ENCODE measurements at places on chromosomes 6 and 20.

DNA sequence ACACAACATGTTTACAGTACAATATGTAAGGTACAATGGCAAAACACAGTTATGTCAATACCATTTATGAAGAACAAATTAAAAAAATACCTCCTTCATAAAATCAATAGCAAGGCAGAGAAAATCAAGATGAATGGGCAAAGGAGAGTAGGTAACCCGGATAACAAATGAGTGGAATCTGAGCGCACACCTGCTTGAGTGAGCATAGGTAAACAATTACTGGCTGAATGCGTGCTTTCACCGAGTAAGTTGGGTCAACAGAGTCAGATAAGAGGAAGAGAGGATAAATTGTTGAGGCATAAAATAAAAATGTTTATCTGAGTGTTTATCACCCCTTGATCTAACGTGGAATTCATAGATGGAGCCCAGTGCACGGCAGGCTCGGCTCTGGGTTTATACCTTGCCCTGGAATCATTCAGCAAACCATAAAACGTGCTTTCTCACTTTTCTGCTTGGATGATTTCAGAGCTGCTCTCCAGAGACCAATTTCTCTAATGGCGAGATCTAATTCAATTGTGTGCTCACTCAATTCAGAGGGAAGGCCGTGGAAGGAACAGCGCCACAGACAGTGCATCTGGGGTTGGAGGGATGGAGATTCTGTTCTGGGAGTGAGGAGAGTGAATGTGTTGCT lies 224.8 kb upstream of the MAP3K7 start:
- no peak for DNase-seq

GRCh38 chr6:36355819-36356218 lies 19.1 kb upstream of the BNIP5 start:
- no peak for DNase-seq

DNA sequence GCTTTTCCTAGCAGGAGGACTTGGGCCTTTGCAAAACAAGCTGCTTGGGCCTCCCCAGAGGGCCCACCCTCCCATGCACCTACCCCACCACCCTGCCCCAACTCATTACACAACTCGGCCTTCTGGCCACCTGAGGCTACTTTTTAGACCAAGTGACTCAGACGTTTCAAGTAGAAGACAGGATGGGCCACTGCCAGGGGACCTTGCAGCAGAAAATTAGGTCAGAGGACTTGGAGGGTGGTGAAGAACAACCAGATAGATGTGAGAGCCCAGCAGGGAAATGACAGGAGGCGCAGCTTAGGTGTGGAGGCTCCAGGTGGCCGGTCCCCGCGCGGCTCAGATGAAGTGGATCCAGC lies 1.4 kb downstream of the PPP1R3D start:
- DNase-seq, result no peak

GRCh38 chr20:10595266-10595665 lies 78.5 kb downstream of the JAG1 start:
- no peak for DNase-seq

- DNase-seq, result no peak
These were observed 33.9 kb upstream of the PRSS16 start for GRCh38 chr6:27213544-27214125.

- DNase-seq, result no peak
These were observed 55.8 kb downstream of the ERMARD start for GRCh38 chr6:169807229-169807628.

DNA sequence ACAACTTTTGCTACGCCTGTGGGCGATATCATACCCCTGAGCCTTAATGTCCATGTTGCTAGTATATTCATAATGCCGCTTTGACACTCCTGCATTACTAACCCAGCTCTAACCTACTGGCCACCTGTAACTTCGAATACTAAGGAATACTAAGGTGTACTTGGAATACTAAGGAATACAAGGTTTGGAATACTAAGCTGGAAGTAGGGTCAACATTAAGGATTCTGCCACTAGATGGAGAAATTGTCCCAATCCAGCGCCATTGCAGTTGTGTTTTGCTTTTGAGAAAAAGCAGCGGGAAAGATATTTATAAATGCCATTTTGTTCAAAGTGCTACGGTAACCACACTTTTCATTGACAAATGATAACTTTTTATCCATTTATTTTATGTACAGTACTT lies 10.7 kb downstream of the TBXT start:
- DNase-seq, result no peak

DNA sequence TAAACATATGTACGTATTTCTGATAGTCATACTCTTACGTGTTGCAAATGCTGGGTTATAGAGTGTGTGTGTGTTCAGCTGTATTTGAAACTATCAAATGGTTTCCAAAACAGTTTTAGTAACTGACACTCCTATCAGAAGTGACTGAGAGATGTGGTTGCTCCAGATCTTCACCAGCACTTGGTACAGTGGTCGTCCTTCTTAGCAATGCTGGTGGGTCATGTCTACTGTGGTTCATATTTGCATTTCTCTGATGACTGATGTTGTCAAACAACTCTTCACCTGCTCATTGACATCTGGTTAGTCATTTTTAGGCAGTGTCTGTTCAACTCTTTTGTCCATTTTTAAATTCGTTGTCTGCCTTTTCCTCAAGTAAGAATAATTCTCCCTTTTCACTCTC lies 259.3 kb downstream of the KIF16B start:
- DNase-seq, result no peak

GRCh38 chr6:161272635-161273273 lies 1.1 kb downstream of the AGPAT4 start:
- no peak for DNase-seq

DNA sequence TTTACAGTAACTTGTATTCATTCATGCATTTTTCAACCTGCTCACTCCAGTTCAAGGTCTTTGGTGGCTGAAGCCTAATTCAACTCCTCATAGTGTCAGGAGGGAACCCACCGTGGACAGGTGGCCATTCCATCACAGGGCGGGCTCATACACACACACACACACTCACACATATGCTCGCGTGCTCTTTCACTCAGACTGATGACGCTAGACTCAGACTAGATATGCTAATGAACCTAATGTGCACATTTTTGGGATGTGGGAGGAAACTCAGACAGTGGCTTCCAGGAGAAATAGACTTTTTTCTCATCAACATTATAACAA lies 56.7 kb downstream of the TRIM27 start:
- DNase-seq, result no peak

DNA sequence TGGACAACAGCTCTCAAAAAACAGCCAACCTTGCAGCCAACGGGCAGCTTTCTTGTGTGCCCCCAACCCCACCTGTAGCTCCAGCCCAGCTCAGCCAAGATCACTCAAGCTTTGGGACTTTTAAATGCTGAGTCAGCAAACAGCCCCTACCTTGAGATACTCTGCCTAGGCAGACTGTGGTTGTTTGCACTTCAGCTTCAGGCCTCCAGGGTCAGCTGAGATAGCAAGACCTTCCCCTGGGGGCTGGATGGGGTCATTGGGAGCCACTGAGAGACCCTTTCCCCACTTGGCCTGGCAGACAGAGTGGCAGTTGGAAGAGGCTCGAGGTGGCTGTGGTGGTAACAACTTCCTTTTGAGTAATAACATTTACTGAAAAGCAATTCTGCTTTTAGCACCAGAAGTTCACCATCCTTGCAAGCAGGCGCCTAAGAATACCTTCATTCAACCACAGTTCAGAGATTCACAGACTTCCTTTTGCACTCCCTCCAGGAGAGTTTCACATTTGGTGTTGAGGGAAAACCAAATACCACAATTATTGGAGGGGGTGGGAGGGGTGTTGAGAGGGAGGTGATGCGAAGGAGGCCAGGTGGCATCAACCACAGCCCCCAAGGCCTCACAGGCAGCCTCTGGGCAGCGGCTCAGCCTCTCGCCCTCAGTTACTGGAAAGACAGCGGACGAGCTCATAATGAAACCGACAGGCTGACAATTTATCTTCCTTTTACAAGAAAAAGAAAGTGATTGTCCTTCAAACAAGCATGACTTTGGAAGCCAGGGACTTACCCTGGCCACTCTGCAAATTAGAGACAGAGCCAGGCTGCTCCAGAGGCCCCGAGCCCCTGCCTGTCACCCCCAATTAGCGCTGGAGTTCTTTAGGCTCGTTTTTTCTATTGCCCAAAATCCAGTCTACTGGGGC lies 148.1 kb downstream of the CEBPB start:
- no peak for DNase-seq

DNA sequence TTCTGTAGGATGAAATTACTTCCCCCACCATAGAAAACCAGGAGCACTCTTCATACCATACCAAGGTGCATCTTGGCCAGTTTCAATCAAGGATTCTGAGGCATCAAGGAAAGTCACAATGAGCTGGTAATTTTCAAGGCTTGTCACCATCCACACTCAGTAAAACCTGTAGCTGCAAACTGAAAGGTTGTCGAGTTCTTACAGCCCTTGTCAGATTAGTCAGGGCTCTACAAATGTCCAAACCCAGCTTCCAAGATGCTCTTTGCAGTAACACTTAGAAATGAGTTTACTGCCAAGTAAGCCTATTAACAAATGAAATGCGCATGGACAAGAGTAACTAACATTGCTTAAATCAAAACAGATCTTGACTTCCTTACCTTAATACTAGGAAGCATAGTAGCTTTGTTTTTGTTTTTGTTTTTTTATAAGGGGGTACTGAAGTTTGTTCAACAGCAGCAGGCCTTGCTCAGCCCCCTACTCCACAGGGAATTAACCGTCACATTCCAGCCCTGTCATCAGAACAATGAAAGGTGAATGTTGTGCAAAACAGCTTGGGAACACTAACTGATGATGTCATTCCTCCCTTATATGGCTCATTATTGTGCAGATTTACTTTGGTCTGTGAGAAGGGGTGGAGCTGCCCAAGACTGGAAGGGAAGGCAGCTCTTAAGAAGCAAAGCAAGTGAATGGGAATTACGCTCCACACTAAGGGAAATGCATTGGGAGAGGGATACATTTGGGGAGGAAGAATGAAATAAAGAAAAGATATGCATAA lies 49.9 kb upstream of the TMEM30A start:
- no peak for DNase-seq

DNA sequence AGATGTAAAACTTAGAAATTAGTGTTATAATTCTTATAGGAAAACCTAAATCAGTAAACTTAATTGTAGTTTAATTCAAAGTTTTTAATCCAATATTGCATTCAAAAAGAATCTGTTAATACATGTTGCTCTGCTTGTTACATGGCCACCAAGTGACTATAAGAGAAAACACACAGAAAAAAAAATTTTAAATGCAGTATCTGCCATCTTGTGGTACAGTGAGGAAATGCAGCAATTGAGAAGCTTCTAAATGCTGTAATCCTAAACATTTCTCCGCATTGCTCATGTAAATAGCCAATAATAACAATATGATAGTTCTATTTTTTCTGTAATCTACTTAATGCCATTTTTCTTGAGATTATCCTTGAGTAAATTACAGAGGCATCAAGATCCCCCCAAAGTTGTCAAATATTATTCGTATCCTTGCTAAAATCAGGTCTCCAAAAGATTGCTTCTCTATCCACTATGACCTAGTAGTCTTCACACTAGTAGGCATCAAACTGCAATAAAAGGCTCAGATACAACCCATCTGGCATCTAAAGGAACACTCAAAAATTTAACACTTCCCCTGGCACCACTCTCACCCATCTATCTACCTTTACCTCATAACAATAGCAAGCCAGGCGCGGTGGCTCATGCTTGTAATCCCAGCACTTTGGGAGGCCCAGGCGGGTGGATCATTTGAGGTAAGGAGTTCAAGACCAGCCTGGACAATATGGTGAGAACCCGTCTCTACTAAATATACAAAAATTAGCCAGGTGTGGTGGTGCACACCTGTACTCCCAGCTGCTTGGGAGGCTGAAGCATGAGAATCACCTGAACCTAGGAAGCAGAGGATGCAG lies 34.6 kb downstream of the HDAC2 start:
- peak; percentile 34 for DNase-seq

DNA sequence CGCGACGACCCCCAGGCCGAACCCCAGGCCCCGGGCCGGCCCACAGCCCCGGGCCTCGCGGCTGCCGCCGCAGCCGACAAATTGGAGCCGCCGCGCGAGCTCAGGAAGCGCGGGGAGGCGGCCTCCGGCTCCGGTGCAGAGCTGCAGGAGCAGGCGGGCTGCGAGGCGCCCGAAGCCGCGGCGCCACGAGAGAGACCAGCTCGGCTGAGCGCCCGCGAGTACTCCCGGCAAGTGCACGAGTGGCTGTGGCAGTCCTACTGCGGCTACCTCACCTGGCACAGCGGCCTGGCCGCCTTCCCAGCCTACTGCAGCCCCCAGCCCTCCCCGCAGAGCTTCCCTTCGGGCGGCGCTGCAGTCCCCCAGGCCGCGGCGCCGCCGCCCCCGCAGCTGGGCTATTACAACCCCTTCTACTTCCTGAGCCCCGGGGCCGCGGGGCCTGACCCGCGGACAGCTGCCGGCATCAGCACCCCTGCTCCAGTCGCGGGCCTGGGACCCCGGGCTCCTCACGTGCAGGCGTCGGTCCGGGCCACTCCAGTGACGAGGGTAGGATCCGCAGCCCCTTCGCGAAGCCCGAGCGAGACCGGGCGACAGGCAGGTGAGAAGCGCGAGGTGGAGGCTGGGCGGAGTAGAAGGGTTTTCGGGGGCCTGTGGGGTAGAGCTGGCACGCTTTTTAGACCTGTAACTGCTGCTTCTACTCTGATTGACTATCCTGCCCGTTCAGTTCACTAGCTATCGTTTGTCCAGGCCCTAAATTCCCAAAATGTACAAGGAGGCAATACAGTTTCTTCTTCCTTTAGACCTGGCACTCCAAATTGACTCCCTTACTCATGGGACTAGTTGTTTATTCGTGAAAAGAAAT lies 654 bp downstream of the FAM8A1 start:
- no peak for DNase-seq

DNA sequence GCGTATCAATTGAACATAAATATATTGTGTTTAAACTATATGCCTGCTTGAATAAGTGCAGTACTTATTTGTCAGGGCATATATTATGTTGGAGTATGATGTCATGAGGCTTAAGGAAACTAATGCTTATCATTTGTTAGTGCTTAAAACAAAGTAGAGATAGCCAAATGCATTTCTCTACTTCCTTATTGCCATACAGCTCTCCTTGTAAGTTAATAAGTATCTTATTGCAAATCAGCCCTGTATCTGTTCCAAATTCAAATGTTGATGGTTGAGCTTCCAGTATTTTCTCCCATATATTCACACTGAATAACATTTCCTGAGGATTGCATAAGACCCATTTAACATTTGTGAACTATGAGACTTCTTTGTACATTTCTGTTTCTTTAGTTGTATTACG lies 57.8 kb downstream of the CARMIL1 start:
- no peak for DNase-seq

DNA sequence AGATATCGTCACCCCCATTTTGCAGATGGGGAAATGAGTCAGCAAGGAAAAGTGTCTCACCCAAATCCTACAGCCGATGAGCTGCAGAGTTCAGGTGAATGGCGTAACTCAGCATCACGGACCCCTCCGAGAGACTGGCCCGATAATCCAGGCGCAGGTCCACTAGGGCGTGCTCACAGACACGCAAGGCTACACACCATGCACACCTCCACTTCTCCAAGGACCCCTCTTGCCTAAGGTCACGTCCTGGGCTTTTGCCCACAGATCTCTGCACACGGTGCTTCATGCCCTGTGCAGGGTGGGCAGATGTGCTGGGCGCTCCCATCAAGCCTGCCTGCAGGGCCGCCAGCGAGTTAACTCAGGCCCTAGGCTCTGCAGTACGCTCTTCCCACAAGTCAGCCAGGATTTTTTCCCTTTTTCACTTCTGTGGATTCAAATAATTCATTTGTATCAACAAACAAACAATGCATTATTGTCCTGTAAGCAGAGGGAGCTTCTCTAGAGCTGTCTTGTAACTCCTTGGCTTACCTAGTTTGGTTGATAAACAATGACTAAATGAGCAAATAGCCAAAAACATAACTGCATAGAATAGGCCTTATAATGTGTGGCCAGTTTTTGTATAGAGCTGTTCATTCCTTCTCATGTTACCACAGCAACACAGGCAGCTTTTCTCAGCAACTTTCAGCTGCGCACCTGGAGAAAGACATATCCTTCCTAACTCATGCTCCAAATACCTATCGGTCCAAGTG lies 139.1 kb downstream of the AGPAT4 start:
- DNase-seq, result no peak

Data from AG04449 (cell line).